CD4-positive, alpha-beta T cell treated with Interleukin-4 for 4 hours (primary cell): ENCODE measurements at places on chromosomes 11 and 22.

- DNase-seq: no peak
These were observed 886.9 kb upstream of the CCDC90B start for GRCh38 chr11:84173078-84173477.

GRCh38 chr11:85098996-85099395 lies 528.1 kb downstream of the DLG2 start:
- DNase-seq: no peak

- no peak for DNase-seq
These were observed 5.9 kb downstream of the VSIG10L2 start for GRCh38 chr11:125951731-125952130.

GRCh38 chr11:82995754-82996398 lies 75.8 kb downstream of the RAB30 start:
- DNase-seq: no peak

DNA sequence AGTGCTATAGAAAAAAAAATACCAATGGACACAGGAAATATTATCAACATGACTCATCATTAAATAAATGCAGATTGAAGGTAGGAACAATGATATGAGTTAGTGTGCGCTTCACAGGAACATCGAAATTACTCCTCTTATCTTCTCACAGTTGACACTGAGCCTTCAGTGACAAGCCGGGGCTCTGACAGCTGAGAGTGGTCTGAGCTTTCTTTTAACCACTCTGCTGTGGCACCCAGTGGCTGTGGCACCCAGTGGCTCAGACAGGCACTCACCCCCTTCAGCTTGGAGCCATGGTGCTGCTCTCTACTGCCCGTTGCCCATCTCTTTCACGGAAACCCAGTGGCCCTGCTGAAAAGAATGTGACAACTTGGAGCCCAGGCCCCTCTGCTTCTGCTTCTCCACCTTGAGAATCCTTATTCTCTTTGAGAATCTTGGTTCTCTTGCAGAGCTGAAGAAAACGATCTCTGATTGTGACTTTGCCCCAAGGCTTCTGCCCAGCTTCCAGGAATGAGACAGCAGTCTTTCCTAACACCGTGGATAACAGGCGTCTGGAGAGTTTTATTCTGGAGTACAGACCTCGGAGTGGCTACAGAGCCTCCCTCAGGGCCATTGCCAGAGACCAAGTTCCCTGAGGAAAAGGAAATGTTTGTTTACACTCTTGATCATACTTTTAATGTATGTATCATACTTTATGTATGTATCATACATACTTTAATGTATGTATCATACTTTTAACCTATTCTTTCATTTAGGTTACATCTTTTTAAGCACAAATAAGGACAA lies 37.1 kb upstream of the OR8B8 start:
- DNase-seq: no peak

GRCh38 chr11:42311514-42311913 lies 852.1 kb upstream of the LRRC4C start:
- no peak for DNase-seq

DNA sequence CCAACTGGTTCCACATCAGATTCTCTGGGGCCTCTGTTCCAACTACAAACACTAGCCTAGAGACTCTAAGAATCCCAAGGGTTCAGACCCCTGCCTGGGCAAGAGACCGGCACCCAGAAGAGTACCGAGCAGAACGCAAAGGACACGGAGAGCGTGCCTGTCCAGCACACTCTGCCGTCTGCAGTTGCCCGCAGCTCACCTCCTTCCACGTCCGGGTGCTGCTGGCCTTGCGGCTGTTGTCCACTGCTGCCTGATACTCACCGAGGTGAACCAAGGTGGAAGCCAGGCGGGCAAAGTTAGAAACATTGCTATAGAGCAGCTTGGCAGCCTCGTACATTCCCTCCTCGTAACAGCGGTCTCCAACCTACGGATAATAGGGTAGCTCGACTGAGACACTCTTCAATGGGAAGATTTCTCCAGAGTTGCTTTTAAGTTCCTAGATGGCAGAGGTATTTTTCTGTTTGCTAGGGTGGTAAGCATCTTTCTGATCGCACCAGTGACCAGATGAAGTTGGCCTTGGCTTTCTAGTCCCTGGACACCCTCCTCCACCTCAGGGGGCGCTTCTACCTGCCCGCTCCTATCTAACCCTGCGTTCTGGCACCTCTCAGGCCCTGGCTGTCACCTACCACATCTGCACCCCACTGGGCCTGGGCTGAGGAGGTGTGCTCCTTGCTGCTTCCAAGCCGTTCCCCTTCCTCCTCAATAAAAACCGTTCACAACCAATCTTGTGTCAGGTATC lies 22.8 kb upstream of the SLC25A1 start:
- no peak for DNase-seq
